ENCODE measurements at places on chromosomes 4 and X. TPM values are rescaled to one million over a fixed set of nuclear protein-coding genes. Genes with fewer than 3 reads are reported as not detected.

Gene DGAT2L6
- total RNA-seq: not detected

Gene GPAT3
- 15.1 TPM for total RNA-seq

GRCh38 chr4:113687067-113687718 is 74.3 kb downstream of the CAMK2D start:
- H3K4me1 ChIP-seq: peaks cover 4% of the 10 kb centered on the region
- no peak overlapping the region for H3K4me3 ChIP-seq
- no peak overlapping the region for H3K27ac ChIP-seq

GRCh38 chrX:71199252-71200008 is 23.6 kb upstream of the GJB1 start:
- DNase-seq: no peak
- H3K27ac ChIP-seq: no peak overlapping the region
- no peak overlapping the region for H3K4me3 ChIP-seq
- no peaks in the 10 kb centered on the region for H3K4me1 ChIP-seq
- H3K27me3 ChIP-seq: no peaks in the 10 kb centered on the region

- no peaks in the 10 kb centered on the region for H3K36me3 ChIP-seq
- no peaks in the 10 kb centered on the region for H3K27me3 ChIP-seq
- no peak for DNase-seq
- H3K27ac ChIP-seq: no peak overlapping the region
Measured at GRCh38 chr4:162847945-162848549, 318.6 kb downstream of the NAF1 start.

Gene FGFBP1
- total RNA-seq: 0.39 TPM

Gene NPY2R
- not detected for total RNA-seq

Gene MAP3K15
- 4.9 TPM for total RNA-seq

Data from Panc1 (cell line).